ENCODE measurements at places on chromosomes 7 and 10.

DNA sequence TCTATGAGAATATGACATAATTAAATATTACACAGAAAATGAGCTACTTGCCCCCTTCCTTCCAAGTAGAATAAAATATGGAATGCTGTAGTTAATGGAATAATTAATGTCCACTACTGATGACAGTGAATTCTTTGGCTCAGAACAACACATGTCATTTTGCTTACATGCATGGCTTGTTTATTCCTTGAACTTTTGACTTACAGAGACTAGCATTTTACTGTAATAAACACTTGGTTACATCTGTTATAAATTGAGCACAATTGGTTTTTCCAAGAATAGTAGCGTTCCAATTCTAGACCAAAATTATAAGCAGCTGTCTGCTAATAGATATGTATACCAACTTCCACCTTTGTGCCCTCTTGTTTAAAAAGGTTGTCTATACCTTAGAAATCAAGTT lies 286.7 kb downstream of the OTUD1 start:
- no peak for DNase-seq

DNA sequence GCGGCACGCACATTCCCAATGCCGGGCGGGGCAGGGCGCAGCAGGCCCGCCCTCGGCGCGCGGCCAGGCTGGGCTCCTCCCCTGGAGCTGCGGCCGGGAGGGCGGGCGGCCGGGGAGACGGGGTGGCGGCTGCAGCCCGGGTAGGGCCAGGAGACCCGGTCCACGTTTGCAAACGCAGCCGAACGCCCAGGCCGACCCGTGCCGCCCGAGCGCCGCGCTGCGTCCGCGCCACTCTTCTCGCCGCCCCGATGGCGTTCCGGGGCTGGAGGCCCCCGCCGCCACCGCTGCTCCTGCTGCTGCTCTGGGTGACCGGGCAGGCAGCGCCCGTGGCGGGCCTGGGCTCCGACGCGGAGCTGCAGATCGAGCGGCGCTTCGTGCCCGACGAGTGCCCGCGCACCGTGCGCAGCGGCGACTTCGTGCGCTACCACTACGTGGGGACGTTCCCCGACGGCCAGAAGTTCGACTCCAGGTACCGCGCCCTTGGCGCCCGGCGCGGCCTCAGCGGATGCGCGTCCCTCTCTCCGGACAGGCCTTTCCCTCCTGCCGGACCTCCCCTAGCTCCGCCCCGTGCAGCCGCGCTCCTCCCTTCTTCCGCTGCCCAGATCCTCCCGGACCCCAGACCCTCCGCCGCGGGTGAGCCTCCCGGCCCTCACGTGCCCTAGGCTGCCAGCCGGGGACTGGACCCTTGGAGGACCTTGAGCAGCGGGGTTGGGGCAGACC lies at the start of gene FKBP9:
Gene FKBP9, plus strand, starts transcription at position 115 of the 720 bp plus-strand sequence. Its CDS starts 134 bp downstream, at position 249.
- peak; percentile 69 for DNase-seq

DNA sequence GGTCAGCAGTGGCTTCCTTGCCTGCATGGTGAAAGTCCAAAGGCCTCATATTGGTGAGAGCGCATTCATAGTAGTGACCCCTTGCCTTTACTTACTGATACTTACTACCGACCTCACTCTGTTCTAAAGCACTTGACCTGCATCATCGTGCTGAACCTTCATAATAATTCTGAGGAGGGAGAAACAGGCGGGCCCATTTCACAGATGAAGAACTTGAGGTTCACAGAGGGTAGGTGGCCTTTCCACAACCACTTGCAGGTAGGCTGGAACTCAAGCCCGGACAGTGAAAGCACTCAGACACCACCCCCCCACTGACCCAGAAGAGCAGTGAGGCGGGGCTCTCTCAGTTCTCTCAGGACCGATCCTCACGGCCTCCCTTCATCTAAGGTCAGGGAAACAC lies 149.4 kb upstream of the CHST15 start:
- no peak for DNase-seq

DNA sequence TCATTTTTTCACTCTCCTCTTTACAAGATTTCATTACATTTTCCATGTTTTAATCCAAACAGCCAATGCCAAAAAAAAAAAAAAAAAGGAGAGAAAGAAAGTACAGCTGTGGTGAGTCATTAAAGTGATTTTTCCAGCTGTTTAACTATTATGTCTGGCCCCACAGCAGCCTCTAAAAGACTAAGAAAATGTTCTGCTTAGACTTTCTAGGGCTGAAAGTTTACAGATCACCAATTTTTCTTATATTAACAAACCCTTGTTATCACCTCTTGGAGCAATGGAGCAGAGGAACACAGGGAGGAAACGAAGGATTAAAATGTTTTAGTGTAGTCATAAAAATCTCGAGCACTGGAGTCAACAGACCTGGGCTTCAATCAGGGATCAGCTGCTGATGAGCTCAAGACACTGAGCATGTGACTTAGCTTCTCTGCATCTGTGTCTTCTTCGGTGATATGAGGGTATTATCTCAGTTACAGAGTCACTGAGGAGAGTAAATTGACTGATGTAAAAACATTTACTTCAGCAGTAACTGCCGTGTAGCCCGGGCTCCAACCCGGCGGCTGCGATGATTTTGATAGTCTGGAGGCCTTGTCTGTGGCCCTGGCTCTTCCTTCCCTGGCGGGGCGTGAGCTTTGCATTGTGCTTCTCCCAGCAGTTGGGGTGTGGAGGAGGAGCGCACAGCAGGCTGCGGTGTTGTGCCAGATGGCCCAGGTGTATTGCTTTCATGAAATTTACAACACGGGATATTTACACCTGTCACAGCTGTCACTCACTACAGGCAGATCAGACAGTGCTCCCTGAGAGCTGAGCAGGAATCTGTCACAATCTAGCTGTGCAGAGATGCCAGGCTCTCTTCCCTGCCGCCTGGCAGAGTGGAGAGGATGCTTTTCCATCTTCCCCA lies 298.3 kb upstream of the FZD8 start:
- peak; percentile 48 for DNase-seq

- no peak for DNase-seq
These were observed 113.6 kb upstream of the RET start for GRCh38 chr10:42963312-42963711.

- DNase-seq: no peak
These were observed 39.5 kb upstream of the PPP1R17 start for GRCh38 chr7:31647511-31647910.

DNA sequence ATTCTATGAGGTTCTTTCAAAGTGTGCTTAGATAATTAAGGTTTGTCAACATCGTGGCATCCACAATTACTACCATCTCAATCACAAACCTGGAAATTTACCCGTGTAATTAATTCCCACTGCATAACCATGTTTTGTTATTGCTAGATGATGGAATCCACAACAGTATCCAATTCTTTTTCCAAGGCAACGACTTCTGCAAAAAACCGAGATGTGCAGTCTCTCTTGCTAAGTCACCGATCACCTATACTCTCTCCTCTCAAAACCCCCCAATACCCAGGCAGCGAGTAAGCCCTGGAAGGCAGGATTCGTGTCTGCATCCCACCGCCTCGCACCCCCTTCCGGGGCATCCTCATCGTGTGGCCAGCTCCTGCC lies 678 bp upstream of the EIF4H start:
- DNase-seq: no peak

DNA sequence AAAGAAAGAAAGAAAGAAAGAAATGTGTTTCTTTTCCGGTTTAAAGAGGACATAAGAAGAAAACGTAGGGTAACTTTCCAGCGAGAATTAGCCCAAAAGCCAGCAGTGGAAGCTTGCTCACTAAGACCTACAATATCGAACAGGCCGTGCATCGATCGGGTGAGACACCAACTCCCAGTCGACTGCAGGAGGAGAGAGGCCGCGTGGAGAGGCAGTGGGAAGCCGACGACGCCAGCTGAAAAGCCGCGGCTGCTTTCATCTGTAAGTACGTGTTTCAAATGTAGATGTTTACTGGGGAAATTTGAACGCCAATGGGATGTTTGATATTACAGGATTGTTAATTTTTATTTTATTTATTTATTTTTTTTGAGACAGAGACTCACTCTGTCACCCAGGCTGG lies 28.6 kb upstream of the GIMAP8 start:
- no peak for DNase-seq

GRCh38 chr7:104225451-104225850 lies 17.6 kb upstream of the ORC5 start:
- DNase-seq: no peak

GRCh38 chr10:70714245-70714644 lies 41.9 kb downstream of the ADAMTS14 start:
- no peak for DNase-seq

- DNase-seq: no peak
These were observed 183.4 kb downstream of the DNAJB6 start for GRCh38 chr7:157520249-157520648.

DNA sequence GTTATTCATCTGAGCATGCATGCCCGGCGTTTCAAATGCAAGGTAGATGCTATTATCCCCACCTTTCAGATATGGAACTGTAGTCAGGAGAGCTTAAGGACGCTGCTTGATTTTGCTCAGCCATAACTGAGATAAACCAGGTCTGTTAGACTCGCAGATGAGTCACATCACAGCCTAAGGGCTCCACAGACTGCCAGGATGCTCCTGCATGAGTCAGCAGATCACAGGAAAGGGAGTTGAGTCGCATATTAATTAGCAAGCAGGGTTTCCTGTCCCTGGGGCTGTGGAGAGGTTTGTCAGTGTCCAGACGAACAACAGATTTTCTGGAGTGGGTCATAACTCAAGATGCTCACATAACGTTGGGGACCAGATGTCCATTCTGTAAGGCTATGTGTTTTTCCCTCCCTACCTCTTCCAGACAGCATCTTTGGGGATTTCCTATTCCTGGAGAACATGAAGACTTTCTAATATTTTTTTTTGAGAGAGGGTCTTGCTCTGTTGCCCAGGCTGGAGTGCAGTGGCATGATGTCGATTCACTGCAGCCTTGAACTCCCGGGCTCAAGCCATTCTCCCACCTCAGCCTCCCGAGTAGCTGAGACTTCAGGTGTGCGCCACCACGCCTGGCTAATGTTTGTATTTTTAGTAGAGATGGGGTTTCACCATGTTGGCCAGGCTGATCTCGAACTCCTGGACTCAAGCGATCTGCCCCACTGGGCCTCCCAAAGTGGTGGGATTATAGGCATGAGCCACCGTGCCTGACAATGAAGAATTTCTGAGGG lies 36.7 kb downstream of the PFKFB3 start:
- DNase-seq: peak; percentile 99

- peak; percentile 18 for DNase-seq
These were observed 147.6 kb downstream of the GPR85 start for GRCh38 chr7:112938863-112939573.

DNA sequence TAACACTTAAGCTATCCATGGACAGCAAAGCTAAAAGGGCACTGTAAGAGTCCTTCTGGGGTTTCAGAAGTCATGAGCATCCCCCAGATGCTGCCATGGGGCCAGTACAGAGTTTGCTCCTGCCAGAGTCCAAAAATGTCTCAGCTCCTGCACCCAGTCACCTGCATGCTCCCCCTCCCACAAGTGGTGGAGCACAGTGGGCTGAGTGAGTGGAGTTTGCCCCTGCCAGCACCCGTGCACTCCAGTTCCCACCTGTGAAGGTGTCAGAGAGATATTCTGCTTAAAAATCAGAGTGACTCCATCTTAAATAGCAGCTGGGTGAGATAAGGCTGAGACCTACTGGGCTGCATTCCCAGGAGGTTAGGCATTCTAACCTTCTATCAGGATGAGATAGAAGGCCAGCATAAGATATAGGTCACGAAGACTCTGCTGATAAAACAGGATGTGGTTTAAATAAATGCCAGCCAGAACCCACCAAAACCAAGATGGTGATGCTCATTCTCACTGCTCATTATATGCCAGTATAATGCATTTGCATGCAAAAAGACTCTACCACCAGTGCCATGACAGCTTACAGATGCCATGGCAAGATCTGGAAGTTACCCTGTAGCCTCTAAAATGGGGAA lies 140.1 kb upstream of the ZNF92 start:
- peak; percentile 24 for DNase-seq

Measured in amniotic epithelial cell (primary cell).